Stimulated activated CD8-positive, alpha-beta memory T cell treated with anti-CD3 and anti-CD28 coated beads, Interleukin-4, amount 100 ng/mL, for 48 hours (primary cell): ENCODE measurements at places on chromosomes 12 and 14.

GRCh38 chr12:131097202-131098177 lies 143.8 kb downstream of the ADGRD1 start:
- no peak for DNase-seq

- no peak for DNase-seq
These were observed 211.1 kb downstream of the GLT1D1 start for GRCh38 chr12:129064209-129064855.

GRCh38 chr14:54490445-54491175 lies 1.8 kb upstream of the GMFB start:
- no peak for DNase-seq

GRCh38 chr14:34228650-34228976 lies 233.4 kb downstream of the SPTSSA start:
- no peak for DNase-seq

DNA sequence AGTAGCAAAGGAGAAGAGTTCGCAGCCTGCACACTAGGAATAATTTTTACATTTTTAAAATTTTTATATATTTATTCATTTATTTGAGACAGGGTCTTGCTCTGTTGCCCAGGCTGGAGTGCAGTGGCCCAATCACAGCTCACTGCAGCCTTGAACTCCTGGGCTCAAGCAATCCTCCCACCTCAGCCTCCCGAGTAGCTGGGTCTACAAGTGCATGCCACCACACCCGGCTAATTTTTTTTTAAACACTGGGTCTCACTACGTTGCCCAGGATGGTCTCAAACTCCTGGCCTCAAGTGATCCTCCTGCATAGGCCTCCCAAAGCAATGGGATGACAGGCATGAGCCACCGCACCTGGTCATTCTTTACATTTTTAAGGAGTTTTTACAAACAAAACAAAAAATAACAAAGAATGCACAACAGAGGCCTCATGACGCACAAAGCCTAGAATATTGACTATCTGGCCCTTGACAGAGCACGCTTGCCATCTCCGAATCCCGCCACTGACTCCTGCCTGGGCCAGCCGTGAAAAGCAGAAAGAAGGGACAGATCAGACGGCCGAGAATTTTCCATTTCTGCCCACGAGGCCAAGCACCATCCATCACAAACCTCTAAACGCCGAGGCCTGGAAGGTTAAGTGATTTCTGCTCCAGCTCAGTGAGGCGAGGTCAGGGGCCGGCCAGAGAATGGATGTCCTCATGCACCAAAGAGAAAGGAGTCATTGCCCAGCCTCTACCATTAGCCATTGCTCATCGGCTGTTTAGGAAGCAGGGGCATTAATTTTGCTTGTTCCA lies 120.0 kb downstream of the SCARB1 start:
- no peak for DNase-seq

DNA sequence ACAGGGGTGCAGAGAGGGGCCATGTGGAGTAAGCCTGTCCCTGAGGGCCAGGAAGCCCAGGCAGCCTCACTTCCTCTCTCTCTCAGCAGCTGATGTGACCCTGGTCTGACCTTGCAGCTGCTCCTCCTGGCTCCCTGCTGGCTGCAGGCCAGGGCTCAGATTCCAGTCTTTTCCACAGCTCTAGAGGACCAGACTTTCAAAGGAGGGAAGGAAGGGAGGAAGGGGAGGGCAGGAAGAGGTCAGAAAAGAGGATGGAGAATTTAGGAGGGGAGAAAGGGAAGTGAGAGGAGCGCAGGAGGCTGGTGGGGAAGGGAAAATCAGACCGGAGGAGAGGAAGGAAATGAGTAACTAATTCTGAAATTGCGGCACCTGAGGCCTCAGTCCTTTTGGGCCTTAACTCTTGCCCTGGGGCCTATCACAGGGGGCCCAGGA lies 40.9 kb upstream of the VASH1 start:
- DNase-seq, result no peak

DNA sequence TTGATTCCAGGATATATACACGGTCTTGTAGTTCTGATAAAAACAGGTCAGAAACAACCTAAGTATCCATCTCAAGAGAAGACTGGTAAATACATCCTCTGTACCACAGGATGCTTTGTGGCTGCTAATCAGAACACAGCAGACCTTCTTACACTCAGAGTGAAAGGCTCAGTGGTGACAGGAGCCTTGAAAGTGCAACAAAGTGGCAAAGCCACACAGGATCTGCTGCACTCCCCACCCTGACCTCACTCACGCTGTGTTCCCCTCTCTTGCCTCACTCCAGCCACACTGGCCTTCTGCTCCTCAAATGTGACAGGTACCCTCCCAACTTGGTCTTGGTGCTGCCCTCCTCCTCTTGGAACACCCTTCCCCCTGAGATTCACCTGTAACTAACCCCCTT lies 98.1 kb upstream of the GRIP1 start:
- DNase-seq, result peak; percentile 64

GRCh38 chr12:104596134-104596799 lies 139.5 kb downstream of the CHST11 start:
- DNase-seq, result no peak

DNA sequence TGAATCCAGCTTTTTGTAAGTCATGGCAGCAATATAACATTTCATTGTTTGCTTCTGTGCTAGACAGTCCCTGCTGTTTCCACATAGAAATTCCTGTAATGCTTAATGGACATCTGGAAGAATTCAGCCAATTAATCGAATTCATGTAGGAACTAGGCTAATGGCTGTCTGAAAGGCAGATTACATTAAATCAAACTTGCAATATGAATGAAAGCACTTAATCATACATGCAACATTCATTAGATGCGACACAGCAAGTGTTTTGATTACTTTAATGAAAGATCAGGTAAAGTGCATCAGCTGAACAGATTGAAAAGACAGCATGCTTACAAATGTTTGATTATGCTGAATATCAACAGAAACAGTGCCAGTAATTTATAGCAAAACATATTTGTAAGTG lies 24.1 kb upstream of the INSM2 start:
- DNase-seq, result no peak

DNA sequence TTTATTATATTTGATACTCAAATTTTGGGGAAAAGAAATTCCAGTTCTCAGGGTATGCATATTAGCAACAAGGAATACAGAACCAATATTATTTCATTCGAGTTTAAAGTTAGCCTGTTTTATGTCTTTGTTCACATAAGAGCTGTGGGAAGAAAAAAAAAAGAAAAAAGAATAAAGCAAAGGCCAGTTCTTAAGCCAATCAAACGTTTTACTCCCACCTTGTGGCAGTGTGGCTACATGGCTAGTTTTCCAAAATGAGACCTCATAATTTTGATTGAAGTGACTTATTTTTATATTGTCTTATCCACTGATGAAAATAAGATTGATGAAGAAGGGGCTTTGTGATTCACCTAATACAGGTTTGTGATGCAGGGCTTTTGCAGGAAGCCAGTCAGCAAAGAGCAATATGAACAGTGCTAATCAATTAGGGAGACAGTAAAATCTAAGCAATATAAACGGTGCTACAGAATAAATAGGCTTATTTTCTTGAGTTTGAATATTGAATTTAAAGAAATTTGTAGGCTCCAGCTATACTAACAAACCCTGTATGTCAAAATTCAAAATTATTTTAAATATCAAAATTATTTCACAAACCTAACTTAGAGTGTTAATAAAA lies 624.1 kb upstream of the FOXG1 start:
- DNase-seq, result no peak

GRCh38 chr12:110661337-110661972 lies 27.5 kb downstream of the HVCN1 start:
- peak; percentile 85 for DNase-seq

- DNase-seq, result peak; percentile 89
These were observed 44.2 kb downstream of the KCTD10 start for GRCh38 chr12:109432842-109433304.

DNA sequence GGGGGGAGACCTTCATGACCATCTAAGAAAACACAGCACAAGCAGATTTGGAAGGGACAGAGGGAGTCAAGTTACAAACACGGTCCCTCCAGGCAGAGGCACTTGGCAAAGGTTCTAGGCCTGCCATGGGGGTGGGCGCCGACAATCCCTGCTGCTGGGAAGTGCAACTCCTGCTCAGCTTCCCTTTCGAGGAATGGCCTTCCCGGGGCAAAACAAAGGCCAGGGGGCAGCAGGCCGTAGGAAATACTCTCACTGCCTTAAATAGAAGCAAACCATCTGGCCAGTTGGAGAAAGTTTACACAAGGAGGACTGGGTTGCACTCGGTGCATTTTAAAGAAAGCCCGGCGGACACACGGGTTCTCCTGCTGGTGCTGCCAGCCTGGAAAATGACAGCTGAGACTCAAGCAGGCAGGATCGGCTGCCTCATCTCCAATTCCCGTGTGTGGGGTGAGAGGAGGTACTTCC lies 65.8 kb downstream of the ITPK1 start:
- no peak for DNase-seq

DNA sequence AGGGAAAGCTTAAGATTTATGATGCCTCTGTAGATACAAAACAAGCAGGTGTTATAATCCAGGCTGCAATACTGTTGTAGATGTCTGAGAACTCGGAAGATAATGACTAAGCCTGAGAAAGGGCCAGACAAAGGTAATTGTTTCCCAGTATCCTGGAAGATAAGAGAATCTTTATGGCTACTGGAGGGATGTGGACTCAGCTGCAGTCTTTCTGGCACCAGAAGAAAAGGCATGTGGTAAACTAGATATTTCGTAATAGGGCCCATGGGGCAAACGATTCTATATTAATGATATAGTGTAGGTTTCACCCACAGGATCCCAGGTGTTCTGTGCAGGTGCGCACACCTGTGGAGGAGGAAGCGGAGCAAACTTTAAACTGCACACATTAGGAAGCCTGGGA lies 9.2 kb upstream of the APOLD1 start:
- DNase-seq, result no peak

DNA sequence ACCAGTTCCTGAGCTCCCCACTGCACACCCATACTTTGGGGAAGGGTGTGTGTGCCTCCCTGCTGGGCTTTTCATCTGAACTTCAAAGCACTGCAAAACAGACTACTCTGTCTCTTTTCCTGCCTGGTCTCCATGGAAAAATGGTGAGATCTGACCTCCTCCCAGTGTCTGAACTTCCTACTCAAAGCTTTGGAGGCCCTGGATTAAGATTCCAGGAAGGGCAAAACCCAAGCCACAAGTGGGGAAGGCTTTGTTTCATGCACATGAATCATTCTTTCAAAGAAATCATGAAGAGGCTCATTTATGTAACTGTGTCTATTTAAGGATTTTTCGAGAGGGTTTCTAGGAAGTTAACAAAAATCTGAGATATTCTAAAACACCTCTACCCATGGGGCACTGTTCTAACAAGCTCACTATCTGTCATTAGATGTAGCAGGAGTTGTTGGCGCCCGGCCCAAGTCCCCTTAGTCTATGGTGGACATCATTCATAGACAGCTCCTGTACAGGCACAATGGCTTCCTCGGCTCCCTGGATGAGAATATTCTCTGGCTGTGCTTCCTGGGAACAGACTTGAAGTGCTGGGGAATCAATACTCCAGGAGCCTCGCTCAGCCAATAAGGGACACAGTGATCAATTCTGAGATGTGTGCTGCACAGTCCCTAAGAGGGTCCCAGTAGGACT lies 224.0 kb downstream of the KTN1 start:
- no peak for DNase-seq

GRCh38 chr14:89226801-89227495 lies 190.1 kb downstream of the FOXN3 start:
- no peak for DNase-seq

- DNase-seq, result no peak
These were observed 69.9 kb downstream of the TGFB3 start for GRCh38 chr14:75911883-75912282.

DNA sequence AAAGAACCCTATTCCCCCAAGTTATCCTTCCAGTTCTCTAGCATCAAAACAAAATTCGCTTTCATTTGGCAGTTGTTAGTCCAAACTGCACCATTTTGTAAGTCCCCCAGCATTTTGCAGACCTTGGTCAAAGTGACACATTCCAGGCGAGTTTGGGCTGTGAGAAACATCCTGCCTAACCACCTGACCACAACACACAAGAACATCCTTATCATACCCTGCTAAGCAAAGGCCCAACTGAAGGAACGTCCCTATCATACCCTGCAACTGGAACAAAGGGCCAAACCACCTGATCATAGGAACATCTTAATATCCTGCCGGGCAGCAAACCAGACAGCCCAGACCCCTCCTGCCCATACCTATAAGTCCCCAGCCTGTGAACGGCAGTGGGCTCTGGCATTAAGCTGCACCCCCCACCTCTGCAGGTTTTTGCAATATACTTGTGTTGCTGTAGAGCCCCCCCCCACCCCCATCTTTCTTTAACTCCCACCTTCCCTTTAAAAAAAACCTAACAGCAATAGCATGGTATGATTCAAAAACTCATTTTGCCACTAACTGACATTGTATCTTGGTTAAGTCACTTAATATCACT lies 2.7 kb downstream of the PCNX4 start:
- DNase-seq, result peak; percentile 32

GRCh38 chr12:51798501-51798900 lies 50.0 kb downstream of the FIGNL2 start:
- no peak for DNase-seq

- DNase-seq, result no peak
These were observed 347.2 kb downstream of the CCDC91 start for GRCh38 chr12:28537474-28537873.

DNA sequence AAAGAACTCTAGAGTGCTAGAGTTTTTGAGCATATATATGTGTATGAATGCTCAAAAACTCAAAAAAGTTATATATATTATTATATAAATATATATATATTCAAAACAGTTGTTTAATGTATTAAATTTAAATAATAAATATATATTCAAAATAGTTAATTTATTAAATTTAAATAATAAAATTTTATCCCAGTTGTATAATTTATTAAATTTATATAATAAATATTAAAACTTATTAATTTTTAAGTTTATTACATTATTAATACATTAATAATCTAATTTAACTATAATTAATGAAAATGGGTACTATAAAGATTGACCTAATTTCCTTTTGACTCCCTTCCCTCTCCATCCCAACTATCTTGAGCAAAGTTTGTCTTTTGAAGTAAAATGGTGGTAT lies 97.8 kb downstream of the RERG start:
- no peak for DNase-seq

DNA sequence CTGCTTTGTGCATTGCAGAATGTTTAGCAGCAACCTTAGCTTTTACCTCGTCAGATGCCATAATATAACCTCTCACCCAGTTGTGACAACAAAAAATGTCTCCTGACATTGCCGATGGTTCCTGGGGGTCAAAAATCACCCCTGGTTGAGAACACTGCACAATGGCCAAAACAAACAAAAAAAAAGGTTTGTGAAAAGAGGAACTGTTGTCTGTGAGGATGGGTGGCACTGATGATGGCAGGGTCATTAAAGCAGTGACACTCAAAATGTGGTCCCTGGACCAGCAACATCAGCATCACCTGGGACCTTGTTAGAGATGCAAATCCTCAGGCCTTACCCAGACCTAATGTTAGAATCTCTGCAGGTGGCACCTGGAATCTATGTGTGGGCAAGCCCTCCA lies 36.4 kb upstream of the METAP2 start:
- DNase-seq, result no peak
